ENCODE measurements at places on chromosomes 1 and 21.

- DNase-seq = no peak
These were observed 280.3 kb upstream of the FMN2 start for GRCh38 chr1:239811211-239811885.

GRCh38 chr1:56645677-56646305 is 677 bp downstream of the PRKAA2 start:
- peak; percentile 20 for DNase-seq

DNA sequence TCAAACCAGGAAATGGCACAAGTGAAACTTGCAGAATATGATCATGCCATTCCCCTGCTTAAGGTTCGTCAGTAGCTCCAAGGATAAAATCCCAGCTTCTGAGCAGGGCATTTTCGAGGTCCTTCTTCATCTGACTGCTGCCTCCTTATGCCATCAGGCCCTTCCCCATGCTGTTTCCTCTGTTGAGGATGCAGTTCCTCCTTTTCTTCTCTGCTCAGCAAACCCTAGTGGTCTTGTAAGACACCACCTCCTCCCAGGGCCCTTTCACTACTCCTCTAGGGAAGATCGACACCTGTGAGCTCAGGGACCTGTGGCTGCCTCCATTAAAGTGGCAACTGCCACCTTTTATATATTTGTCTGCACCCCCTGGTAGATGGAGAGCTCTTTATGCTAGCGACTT is 62.1 kb upstream of the JUN start:
- DNase-seq = no peak

DNA sequence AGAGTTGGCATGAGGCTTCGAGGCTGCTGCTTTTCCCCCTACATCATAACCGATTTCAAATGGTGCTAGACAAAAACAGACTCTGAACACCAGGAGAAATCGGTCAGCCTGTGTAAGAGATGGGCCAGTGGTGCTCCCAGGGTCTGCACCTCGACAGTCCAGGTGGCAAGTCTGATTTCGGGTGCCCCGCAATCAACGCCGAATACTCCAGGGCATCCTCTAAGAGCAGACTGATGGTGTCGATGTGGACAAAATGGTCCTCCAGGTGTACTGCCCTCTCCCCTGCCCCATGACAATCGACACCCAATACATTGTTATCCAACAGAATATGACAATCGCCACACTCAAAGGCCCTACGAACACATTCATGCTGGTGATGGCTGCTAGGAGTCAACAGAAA is 50.0 kb downstream of the CD46 start:
- no peak for DNase-seq

DNA sequence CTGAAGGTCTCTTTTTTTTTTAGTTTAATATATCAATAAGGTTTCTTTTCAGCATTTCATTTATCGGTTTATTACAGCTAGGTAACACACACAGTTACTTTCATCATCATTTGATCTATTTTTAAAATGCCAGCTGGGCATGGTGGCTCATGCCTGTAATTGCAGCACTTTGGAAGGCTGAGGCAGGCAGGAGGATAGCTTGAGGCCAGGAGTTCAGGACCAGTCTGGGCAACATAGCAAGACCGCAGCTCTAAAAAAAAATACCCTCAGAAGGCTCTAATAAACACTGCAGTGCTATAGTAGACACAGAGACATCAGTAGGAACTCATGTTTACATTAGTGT is 48.5 kb upstream of the VAMP3 start:
- no peak for DNase-seq

- no peak for DNase-seq
These were observed 197.8 kb downstream of the MATN1 start for GRCh38 chr1:30525631-30525970.

- DNase-seq = no peak
These were observed 655.7 kb upstream of the ADAMTS5 start for GRCh38 chr21:27622631-27623030.

DNA sequence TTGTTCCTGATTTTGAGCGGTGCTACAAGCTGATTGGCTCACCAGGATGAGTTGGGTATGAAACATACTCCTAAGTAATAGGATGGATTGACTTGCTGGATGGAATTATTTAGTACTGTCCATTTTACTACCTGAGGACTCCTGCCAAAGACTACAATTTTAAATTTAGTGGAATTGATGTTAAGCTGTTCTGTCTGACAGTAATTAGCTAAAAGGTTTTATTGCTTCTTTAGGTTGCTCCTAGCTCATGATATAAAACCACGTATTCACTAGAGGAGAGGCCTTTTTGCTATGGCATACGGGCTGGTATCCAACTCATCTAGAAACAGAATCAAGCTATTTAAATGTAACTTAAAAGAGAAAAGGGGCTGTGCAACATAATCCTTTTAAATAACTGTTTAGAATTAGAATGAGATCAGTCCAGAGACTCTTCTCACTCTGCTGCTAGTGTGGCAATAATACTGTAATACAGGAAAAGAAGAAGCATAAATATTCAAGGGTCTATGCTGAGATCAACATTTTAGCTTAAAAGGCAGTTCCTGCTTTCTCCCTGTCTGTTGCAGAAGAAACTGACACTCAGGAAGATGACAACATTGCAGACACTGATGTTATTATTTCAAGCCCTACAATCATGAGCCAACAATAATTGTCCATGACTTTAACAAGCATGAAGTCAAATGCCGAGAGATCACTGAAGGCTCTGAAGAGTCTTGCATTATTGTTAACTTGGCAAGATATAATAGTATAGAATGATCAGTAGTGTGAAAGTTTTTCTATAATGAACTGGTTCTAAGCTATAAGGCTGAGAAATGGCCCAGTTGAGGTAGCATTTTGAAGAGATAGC is 258.7 kb upstream of the ADGRL4 start:
- DNase-seq = no peak

GRCh38 chr1:39787468-39787867 is 1.2 kb downstream of the BMP8B start:
- no peak for DNase-seq

DNA sequence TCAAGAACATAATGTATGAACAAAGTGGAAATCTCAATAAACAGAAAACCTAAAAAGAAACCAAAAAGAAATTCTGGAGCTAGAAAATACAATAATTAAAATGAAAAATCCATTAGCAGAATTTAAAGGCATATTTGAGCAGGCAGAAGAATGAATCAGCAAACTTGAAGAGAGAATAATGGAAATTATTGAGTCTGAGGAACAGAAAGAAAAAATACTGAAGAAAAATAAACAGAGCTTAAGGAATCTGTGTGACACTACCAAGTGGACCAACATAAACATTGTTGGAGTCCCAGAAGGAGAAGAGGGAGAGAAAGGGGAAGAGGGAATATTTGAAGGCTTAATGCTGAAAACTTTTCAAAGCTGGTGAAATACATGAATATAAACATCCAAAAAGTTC is 54.5 kb downstream of the MAGI3 start:
- no peak for DNase-seq

GRCh38 chr1:53070621-53071020 is 8.6 kb downstream of the PODN start:
- no peak for DNase-seq

- no peak for DNase-seq
These were observed 4.1 kb upstream of the FCRL2 start for GRCh38 chr1:157781048-157781447.

- no peak for DNase-seq
These were observed 19.8 kb upstream of the UAP1 start for GRCh38 chr1:162541619-162542141.

DNA sequence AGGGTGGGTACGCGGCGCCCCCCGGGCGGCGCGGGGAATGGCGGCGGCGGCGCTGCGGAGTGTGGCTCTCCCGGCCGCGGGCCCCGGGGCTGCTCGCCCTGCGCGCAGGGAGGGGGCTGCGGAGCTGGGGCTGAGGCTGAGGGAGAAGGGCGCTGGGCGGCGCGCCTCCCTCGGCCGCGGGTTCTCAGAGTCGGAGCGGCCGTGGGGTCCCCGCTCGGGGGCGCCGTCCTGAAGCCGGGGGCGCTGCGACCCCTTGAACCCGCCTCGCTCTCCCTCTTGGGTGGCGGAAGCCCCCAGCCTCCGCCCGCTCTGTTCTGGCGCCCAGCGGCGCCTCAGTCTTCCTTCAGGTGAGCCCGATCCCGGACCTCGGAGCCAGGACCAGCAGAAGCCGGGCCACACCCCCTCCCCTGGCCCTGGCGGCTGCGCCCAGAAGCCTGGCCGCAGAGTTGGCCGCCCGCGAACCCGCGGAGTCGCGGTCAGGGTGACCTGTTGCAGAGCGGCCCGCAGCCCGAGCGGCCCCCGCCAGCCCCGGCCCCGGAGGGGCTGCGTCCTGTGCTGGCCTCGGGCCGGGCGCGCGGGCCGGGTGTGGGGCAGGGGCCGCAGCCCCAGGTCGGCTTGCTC is 532 bp downstream of the RALGPS2 start:
- DNase-seq = peak; percentile 33

DNA sequence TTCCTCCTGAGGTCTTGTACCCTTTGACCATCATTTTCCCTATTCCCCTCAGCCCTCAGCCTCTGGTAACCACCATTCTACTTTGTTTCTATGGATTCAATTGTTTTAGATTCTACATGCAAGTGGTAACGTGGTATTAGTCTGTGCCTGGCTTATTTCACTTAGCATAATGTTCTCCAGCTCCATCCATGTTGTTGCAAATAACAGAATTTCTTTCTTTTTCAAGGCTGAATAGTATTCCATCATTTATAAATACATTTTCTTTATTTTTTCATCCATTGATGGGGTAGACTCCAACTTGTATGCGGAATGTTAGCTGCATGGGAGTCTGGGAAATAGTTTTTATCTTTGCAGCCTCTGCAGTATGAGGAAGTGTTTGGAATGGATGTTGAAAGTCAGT is 26.3 kb upstream of the TMEM54 start:
- no peak for DNase-seq

- DNase-seq = no peak
These were observed 100.4 kb downstream of the GALNT2 start for GRCh38 chr1:230167419-230167852.

GRCh38 chr1:155167166-155168104 is 5.7 kb downstream of the KRTCAP2 start:
- DNase-seq = peak; percentile 84

DNA sequence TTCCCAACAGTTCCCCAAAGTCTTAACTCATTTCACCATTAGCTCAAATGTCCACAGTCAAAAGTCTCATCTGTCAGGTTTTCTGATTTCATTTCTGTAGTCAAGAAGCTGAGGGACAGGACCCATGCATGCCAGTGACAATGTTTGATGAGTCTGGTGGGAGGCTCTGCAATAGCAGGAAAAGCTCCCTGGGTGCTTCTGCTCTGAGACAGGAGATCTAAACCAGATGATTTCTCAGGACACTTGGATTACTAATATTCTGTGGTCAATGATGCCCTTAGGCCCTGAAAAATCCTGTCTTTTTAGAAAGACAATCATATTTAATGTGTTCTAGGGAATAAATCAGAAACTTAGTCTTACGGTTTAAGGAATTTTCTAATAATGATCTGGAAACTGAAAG is 56.4 kb downstream of the PCBP3 start:
- no peak for DNase-seq

- no peak for DNase-seq
These were observed 350.4 kb downstream of the AMY1C start for GRCh38 chr1:104100115-104100514.

DNA sequence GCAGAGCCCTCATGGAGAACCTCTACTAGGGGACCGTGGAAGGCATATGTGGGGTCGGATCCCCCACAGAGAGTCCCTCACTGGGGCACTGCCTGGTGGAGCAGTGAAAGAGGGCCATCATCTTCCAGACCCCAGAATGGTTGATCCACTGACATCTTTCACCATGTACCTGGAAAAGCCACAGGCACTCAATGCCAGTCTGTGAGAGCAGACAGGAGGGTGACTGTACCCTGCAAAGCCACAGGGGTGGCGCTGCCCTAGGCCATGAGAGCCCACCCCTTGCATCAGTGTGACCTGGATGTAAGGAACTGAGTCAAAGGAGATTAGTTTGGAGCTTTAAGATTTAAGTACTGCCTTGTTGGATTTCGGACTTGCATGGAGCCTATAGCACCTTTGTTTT is 1276.7 kb upstream of the PRMT6 start:
- no peak for DNase-seq

DNA sequence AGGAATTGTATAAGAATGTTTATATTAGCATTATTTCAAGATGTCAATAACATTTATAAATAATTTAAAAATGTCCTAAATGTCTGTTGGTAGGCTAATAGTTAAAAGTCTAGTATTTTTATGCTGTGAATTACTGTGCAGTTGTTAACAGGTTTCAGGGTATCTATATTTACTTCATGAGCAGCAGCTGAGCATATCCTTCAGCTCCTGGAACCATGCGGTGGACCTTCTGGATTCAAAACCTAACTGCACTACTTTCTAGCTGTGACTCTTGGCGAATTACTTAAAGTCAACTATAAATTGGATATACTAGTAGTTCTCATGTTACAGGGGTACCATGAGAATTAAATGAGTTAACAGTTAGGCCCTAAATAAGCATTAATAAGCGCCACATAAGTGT is 3.7 kb downstream of the CEP350 start:
- no peak for DNase-seq

DNA sequence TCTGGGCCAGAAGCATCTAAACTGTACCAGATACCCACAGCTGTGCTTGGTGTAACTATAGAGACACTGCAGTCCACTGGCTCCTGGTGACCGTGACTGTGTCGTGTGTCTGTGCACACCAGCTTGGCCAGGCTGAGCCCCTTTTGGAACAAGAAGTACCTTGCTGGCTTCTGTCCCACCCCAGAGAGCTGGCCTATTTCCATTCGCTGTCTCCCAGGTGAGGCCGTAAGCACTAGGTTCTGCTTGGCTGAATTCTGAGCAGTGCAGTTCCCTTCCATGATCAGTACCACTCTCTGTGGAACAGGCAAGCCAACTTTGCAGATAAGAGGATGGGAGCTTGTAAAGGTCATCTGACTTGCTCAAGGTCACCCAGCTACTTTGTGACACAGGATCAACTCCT is 119.9 kb upstream of the DNAH14 start:
- DNase-seq = no peak

DNA sequence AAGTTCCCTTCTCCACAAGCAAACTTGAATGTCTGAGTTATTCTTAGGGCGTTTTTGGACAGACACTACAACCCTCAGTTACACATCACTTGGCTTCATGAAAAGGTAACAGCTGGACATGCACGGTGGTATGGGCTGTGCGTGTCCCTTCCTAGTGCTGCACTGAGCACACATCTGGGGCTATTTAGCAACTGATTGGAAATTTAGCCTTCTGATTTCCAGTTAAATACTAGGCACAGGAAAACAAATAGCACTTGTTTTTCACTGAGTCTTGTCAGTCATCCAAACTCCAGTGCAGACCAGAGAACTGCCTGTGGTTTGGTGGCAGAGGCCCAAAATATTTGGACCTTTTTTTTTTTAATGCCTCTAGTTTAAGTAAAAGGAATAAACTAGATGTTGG is 134.7 kb downstream of the TGFBR3 start:
- DNase-seq = no peak

GRCh38 chr1:244576259-244576892 is 76.5 kb upstream of the DESI2 start:
- no peak for DNase-seq

- DNase-seq = no peak
These were observed 66.0 kb upstream of the BACH1 start for GRCh38 chr21:29232530-29233255.

DNA sequence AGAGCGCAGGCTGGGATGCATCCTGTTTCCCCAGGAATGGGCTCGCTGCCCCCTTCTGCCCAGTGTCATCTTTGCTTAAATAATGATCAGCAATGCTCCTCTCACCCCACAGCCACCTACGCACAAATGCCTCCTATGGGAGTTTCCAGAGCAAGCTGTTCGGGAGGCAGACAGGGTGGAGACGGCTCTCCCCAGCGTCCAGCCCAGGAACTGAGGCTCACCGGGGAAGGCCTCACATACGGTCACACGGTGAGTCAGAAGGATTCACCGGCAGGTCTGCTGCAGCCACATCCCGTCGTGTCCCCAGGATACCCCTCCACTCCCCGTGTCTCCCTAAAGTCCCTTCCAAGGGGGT is 40.3 kb upstream of the RUNX3 start:
- no peak for DNase-seq

GRCh38 chr1:12658531-12659453 is 14.9 kb downstream of the AADACL4 start:
- peak; percentile 74 for DNase-seq
